BE2C (cell line): ENCODE measurements at places on chromosomes 13 and 19.

GRCh38 chr13:102394158-102395053 is 7.4 kb downstream of the FGF14 start:
- DNase-seq: peak; percentile 97

DNA sequence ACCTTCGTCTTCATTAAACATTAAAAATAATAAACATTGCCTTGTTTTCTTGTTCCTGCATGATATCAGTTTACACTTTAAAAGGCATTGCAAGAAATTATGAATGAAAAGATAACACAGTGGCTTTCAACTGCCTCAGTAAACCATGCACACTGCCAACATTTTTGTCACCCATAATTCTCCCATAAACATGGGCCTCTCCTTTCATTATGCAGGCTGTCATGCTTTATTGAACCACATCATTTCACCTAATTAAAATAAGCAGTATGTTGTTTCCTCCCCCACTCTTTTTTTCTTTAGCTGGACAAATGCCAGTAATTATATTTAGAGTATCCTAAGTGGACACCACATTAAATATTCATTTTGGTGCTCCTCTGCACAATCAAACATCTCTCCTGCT is 1566.5 kb upstream of the SLC10A2 start:
- DNase-seq: no peak

DNA sequence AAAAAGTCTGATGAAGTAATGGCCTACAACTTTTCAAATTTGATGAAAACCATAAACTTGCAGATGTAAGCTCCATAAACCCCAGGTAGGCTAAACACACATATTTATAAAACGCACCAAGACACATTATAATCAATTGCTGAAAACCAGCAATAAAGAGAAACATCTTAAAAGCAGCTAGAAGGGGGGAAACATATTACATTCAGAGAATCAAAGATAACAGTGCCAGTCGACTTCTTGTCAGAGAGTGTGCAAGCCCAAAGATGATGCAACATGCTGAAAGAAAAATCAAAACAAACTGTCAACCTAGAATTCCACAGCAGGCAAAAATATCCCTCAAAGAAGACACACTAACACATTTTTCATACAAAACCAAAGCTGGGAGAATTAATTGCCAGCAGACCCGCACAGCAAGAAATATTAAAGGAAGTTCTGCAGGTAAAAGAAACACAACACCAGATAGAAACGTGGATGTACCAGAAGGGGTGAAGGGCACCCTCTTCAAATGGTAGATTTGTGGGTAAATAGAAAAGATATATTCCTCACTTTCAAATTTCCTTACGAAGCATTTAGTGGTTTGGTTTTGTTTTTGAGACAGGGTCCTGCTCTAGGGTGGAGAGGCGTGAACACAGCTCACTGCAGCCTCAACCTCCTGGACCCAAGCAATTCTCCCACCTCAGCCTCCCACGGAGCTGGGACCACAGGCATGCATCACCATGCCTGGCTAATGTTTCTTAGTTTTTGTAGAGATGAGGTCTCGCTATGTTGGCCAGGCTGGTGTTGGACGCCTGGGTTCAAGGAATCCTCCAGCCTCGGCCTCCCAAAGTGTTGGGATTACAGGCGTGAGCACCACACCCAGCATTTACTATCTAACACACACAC is 16.5 kb upstream of the ATP1A3 start:
- no peak for DNase-seq

DNA sequence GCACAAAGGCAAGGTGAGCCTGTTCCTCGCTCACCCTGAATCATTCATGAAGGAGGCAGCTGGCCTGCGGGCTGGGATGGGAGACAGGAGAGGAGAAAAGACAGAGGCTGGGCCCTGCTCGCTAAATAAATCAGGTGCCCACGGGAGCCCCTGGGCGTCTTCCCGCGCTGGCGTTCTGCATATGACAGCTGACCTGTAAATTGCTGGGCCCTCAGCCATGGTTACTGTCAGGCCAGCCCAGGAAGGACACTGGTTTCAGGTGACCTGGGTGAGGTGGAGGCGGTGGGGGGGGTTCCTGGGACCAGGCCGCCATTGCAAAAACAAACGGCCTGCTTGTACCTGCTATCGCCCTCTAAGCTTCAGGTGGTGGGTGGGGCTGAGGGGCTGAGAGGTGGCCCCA is 3.4 kb upstream of the PTBP1 start:
- no peak for DNase-seq

DNA sequence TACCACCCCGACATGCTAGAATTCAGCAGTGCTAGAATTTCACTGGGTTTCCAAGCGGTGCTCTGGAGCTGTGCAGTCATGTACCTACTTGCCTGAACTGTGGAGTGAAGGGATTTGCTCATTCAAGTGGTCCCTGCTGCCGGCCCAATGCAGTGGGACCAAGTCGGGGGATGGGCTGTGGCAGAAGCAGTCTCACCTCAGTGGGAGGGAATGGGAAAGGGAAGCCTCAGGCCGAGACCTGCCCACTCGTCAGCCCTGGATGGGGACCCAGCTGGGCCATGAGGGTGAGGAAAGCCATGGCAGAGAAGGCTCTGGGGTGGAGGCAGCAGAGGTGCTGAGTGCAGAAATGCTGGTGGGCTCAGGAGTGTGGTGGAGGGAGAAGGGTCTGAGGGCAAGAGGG is 14.9 kb downstream of the KLHL26 start:
- no peak for DNase-seq

DNA sequence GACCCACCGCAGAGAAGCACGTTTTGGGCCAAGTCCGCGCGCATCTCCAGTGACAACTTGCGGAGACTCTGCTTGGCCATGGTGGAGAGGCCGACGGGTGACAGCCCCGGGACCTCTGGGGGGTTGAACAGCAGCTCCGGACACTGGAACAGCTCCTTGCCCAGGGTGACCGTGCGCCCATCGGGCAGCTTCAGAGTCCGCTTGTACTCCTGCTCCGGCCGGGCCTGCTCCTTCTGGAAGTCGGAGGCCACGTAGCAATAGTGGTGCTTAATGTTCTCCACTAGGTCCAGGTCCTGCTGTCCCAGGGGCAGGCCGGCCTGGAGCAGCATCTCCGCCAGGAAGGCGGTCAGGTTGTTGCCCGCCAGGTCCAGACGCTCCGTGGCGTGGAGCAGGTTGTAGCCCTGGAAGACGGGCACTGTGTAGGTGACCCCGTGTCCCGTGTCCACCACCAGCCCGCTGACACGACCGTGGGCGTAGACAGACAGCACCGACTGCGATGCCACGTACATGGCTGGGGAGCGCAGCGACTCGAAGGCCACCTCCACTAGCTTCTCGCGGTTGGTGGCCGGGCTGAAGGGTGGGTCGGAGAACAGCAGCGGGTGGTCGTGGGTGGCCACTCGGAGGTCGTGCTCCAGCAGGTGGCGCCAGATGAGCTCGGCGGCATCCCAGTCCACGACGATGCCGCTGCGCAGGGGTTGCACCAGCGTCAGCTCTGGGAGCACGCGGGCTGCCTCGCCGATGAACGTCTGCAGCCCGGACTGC is 743 bp downstream of the ACTL9 start:
- DNase-seq: no peak

- DNase-seq: peak; percentile 70
These were observed 7.5 kb downstream of the ZNF610 start for GRCh38 chr19:52343548-52343947.

DNA sequence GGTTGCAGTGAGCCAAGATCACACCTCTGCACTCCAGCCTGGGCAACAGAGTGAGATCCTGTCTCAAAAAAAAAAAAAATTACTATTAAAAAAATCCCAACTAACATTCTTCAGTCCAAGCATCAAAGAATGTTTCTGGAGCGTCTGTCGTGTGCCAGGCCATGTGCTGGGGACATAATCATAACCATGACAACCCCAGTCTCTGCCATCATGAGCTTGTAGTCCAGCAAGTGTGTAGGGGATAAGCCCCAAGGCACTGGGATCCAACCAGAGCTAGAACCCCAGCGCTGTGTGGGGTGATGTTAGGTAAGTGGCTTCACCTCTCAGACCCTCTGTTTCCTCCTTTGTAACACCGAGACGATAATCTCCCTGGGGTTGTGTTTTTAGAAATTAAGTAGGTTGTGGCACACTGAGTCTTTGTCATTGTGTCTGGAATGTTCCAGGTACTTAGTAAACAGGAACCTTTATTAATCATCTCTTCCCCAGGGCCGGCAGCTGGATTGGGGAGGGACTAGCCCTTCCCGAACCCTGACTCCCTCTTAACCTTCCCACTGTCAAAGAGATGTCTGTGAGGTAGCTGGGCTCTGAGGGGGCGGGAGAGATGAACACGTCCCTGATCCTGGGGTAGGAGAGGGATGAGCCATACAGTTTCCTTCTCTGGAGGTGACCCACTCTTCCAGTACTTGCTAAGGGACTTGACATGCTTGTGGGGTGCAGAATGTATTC is 5.2 kb downstream of the ITPKC start:
- no peak for DNase-seq

DNA sequence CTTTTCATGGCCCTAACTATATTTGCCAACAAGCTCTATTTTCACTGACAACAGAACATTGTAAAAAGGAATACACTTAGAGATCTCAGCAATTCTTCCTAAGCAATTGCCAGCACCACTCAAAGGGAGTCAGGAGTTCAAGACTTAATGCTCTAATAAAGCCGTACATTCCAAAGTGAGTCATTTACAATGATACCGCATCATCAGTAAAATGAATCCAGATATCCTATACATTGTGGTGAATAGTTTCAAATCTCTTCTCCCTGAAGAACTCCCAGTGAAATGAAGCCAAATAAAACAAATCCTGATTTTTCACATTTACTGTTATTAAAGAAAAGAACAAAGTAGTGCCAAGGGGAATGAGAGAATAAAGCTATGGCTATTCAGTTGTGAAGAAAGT is 2898.7 kb upstream of the PCDH20 start:
- no peak for DNase-seq

DNA sequence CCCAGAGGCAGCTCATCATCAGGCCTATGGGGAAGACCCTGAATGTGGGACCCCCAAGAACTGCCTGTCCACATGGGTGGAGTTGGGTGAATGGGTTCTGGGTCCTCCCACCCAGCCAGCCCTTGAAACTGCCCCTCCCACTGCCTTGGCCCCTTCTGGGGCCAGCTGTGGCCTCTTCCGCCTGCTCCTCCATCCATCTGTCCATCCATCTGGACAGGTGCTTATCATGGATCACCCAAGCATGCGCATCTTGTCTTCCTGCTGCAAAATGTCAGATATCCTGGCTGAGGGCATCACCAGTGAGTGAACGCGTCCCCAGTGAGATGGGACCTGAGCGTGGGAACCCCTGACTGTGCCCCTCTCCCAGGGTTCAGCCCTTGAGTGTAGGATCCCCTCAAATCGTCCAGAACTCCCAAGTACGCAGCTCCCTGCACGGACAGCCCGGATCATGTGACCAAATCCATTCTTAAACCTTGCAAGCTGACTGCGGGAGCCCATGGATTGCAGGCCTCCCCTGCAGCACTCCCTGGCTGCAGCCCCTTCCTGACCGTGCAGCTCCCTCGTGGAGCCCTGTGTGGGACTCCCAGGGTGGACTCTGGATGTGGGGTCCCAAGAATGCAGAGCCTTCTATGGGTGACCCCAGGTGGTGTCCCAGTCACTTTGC is 2.0 kb downstream of the STXBP2 start:
- no peak for DNase-seq

GRCh38 chr13:92821324-92821723 is 405.3 kb upstream of the GPC6 start:
- no peak for DNase-seq
